Left colon (tissue), 2 donors: ENCODE measurements at places on chromosomes 5 and 9. TPM values are rescaled to one million over a fixed set of nuclear protein-coding genes. Genes with fewer than 3 reads are reported as not detected.

- DNase-seq, result no peak
Observed at GRCh38 chr5:171614511-171614910, 171.1 kb upstream of the SMIM23 start.

GRCh38 chr5:167804512-167805220 lies 486.8 kb upstream of the WWC1 start:
- no peak for DNase-seq

GRCh38 chr5:67942421-67942820 lies 273.1 kb upstream of the PIK3R1 start:
- DNase-seq, result no peak

DNA sequence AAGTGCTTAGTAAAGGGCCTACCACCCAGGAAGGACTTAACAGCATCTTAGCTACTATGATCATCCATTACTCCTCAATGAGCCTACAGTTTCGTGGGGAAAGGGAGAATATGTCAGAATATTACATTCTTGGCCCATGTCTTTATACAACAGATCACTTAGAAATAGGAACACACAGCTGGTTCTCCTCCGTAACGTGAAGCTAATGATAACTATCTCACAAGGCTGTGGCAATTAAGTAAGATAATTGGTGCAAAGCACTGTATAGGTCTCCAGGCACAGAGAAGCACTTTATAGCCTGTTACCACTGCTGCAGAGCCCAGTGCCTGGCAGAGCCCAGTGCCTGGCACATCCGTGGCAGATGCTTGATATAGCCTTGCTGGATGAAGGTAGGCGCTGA lies 347.6 kb downstream of the SLIT3 start:
- no peak for DNase-seq

- no peak for DNase-seq
Observed at GRCh38 chr9:9387511-9388115, 1225.2 kb downstream of the PTPRD start.

GRCh38 chr9:93679536-93680442 lies 103.4 kb downstream of the PHF2 start:
- no peak for DNase-seq

DNA sequence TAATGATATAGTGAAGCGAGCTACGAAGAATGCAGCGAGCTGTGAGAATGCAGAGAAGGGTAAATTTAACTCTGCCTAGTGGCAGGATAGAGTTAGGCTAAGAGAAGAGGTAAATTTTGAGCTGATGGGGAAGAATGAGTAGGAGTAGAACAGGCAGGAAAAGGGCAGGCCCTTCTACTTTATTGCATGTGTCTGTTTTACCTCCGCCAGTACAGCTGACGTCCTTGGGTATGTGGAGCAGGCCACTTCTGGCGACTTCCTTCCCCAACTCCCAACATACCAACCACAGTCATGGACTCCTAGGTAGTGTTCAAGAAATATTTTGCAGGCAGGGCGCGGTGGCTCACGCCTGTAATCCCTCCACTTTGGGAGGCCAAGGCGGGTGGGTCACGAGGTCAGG lies 37.9 kb upstream of the PIK3R1 start:
- DNase-seq, result no peak

Gene OCLN
- total RNA-seq, result 127 TPM
